SJSA1 (cell line): ENCODE measurements at places on chromosomes 7 and 10.

- DNase-seq: no peak
These were observed 111.5 kb downstream of the SEMA3C start for GRCh38 chr7:80807166-80807900.

DNA sequence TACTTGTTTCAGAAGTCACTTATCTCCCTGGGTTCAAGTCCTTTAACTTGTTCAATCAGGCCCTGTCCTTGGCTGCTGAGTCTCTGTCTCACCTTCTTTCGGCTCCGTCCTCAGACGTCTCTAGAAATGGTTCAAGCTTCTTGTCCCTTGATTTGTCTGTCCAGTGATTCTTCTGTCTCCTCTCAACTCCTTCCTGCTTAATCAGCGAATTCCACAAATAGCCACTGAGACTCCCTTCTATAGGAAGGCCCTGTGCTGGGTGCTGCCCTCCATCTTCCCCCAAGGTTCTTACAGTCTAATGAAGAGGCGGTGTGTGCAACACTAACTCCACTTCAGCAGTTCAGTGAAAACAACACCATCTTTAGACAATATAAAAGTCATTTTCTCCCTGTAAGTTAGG, 12.7 kb downstream of the FAM241B start:
- DNase-seq: no peak

GRCh38 chr10:21888959-21889358, 114.6 kb downstream of the DNAJC1 start:
- no peak for DNase-seq

- no peak for DNase-seq
These were observed 110.7 kb downstream of the VIPR2 start for GRCh38 chr7:159033956-159034355.

GRCh38 chr10:103423748-103424147, 27.3 kb downstream of the PDCD11 start:
- no peak for DNase-seq

- no peak for DNase-seq
These were observed 166.1 kb upstream of the NRG3 start for GRCh38 chr10:81708929-81709328.

- no peak for DNase-seq
These were observed 86.2 kb upstream of the PPIF start for GRCh38 chr10:79260811-79261740.

GRCh38 chr10:30413996-30414576, 19.9 kb upstream of the MAP3K8 start:
- peak; percentile 25 for DNase-seq

DNA sequence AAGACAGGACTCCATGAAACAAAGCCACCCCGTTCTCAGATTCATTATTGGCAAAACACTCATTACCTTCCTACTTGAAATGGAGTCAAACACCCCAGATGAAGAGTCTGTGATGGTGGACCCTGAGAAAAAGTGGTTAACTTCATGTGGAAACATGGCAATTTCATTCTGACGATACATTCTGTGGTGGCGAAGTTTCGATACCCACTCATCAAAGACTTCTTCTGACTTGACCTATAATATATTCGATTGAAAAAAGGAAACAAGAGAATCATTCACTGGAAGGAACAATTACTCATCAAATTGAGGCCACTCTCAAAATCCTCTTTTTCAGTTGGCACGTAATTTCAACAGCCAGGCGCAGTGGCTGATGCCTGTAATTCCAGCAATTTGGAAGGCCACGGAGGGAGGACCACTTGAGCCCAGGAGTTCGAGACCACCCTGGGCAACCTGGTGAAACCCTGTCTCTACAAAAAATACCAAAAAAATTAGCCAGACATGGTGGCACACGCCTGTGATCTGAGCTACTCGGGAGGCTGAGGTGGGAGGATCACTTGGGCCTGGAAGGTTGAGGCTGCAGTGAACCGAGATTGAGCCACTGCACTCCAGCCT, 108.8 kb upstream of the GSDME start:
- DNase-seq: no peak

- DNase-seq: no peak
These were observed 273.9 kb upstream of the ADARB2 start for GRCh38 chr10:2011106-2011716.

GRCh38 chr7:147721962-147722830, 868.4 kb upstream of the C7orf33 start:
- DNase-seq: no peak

DNA sequence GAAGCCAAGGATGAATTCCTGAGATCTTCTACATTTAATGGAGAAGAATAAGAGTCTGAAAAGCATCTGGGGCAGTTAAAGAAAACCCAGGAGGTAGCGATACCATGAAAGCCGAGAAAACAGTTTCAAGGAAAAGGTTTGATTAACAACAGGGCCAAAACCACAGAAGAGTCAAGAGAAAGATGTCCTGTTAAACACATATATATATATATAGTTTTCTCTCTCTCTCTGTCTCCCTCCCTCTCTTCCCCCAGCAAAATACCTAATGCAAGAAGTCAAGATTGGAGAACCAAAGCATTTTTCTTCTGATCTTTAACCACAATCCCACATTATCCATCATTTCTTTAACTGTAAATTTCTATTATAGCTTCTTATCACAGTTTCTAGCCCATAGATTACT, 261.4 kb downstream of the SNX13 start:
- no peak for DNase-seq

GRCh38 chr7:116799916-116800315, 62.5 kb upstream of the CAPZA2 start:
- DNase-seq: no peak

DNA sequence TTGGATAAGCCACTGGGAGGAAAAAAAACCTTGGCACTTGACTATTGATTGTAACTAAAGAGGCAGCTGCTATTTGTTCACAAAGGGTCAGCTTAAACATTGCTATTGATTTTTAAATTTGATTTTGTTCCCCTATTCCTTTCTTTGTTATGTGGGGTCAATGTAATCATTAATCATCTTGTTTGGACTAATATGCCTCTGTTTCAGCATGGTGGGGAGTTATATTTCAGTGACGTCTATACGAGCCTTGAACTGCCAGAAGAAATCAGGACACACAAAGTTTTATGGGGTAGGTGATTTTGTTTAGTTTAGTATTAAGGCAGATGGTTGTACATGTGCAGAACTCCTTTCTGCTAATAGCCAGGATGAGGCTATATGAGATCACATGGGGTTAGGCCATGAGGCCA, 7.5 kb downstream of the AS3MT start:
- no peak for DNase-seq

DNA sequence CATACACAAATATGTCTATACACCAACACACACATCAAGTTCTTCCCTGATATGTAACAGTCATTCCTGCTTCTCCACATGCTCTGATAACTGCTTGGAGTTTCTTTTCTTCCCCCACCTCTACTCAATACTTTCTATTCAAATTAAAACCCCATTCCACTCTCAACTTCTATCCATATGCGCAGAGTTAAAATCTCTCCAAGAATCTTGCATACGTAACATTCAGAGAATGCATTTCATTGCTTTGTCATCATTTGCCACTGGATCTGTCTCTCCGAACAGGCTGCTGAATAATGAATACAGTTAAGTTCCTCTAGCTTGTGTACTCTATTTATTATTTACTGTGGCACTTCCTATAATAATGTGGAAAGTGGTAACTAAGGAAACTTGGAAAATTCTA, 68.8 kb downstream of the DGKB start:
- no peak for DNase-seq

GRCh38 chr10:103443475-103444185, 8.5 kb downstream of the CALHM2 start:
- no peak for DNase-seq

DNA sequence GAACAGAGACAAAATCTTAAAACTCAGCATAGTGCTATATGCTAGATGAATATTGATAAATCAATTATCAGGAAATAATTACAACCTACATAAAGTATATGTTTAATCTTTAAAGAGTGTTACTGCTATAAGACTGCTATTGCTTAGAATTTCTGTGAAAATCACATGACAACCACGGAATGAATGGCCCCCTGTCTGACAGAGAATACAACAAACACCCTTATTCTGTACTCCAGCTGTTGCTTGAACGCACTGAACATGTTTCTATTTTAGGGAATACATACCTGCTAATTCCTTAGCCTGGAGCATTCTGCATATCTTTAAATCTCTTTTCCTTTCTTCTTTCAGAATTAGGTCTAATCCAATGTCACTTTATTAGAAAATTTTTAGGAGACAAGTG, 452.4 kb upstream of the PHF14 start:
- no peak for DNase-seq

DNA sequence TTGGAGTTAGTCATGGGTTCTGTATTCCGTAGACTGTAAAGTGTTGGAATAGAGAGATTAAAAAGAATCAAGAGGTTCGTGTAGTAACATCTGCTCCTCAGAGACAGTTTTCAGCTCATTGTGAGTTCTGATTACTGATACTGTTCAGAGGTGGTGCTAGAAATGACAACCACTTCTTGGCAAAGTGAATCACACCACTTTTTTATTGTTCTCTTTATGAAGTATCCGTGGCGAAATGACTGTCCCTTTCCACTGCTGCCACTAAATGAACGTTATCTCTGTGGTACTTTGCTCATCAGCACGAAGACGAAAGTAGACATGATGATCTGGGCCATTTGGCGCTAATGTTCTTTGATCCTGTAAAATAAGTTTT, 860 bp downstream of the RPP30 start:
- DNase-seq: no peak

GRCh38 chr7:97506728-97507127, 225.2 kb upstream of the TAC1 start:
- no peak for DNase-seq

DNA sequence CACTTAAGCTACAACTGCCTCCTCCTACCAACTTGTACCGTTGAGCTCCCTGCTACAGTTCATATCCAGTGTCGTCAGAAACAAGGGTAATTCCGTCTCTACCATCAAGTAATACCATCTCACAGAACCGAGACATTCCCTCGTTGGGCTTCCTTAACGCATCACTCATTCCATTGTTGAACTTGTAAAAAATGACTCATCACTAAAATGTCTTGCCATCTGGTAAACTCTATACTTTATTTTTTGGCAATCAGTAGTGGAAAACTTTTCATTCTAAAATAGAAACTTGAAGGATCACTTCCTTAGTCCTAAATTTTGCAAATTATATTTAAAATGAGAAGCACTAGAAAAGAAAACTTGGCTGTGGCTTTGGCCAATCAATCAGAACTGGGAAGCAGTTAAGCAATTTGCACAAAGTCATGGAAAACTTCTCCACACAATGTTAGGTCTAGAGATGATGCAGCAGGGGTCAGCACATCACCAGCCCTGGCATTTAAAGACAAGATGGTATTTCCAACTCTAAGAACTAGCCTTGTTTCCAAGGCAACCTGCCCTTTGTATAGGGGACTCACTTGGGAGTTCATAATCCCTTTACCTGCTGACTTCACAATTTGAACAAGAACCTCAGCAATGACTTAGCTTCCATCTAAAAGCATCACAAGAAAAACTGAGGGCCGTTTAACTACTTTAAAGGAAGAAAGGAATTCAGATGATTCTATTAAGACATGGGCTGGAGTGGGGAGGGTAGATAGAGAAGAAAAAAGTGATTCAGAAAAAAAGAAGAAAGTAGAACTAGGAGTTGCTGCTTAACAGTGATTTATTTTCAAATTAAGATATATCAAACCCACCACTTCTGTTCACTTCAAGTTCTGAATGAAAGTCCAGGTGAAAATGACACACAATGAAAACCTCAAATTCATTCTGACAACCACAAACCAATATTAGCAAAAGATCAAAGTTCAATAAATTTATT, 288.1 kb downstream of the PARD3 start:
- peak; percentile 78 for DNase-seq

GRCh38 chr7:12584930-12585329, 14.4 kb downstream of the SCIN start:
- no peak for DNase-seq

GRCh38 chr7:50436133-50436806, 13.9 kb downstream of the FIGNL1 start:
- peak; percentile 11 for DNase-seq

- DNase-seq: no peak
These were observed 37.5 kb upstream of the EGR2 start for GRCh38 chr10:62853710-62854109.

DNA sequence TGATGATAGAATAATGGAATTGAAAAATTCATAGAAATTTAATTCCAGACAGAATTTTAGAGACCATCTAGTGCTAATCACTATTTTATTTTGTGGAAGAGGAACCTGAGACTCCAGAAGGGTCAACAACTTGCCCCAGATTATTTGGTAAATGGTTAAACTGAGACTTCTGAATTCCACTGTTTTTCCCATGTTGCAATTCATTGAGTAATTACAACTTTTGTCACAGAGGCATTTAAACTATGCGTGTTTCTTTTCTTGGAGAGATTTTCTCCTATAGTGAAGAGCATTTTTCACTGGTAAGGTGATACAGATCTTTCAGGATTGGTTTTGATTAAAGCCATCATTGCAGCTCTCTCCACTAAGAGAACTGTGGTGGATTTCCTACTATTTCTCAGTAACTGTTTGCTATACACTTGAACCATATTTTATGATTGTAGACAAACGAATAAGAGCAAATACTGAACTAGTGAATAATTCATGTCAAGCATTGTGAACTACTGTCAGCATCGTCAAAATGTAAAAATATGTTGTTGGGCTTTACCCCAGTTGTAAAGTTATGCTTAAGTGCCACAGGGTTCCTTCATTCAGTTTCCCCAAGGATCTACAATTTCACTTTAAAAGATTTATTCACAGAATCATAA, 26.5 kb downstream of the LRGUK start:
- DNase-seq: no peak
